ENCODE measurements at places on chromosomes 11 and 22.
A peak's percentile ranks its signal among the peaks of the same experiment; 100 is the strongest.

GRCh38 chr11:122751292-122752070, 86.8 kb upstream of the CRTAM start:
- peak; percentile 73 for DNase-seq

GRCh38 chr22:29726106-29726505, 6.3 kb downstream of the CABP7 start:
- DNase-seq, result no peak

DNA sequence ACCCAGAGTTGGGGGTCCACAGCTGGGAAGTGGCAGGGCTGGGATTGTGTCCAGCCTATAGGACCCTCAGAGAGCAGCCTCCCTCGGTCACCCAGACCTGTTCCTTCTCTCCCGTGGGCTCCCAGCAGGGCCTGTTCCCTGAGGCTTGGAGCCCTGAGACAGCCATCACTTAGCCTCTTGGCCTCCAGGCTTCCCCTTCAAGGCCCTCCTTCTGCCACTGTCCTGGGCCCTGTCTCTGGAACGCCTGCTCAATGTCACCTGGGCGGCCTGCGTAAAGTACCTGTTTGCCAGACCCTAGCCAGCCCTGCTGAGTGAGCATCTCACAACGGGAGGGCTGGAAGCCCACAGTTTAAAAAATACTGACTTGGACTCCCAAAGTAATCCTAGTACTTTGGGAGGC, 6.5 kb downstream of the MGAT3 start:
- no peak for DNase-seq

DNA sequence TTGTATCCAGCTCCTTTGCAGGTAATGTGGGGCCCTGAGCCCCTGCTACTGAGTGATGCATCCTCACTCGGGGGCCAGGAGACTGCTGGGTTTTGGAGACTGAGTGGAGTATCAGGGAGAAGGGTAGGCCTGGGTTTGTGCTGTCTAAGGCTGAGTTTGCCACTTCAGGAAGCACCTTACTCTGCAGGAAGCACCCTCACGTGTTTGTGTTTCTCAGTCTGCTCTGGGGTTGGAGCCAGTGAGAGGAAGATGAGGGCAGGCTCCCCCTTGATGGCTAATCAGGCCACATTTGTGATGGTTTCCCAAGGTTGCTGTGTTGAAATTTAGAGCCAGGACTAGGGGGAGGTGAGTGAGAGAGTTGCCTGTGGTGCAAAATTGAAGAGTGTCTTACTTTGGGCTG, 13.7 kb upstream of the THY1 start:
- no peak for DNase-seq

DNA sequence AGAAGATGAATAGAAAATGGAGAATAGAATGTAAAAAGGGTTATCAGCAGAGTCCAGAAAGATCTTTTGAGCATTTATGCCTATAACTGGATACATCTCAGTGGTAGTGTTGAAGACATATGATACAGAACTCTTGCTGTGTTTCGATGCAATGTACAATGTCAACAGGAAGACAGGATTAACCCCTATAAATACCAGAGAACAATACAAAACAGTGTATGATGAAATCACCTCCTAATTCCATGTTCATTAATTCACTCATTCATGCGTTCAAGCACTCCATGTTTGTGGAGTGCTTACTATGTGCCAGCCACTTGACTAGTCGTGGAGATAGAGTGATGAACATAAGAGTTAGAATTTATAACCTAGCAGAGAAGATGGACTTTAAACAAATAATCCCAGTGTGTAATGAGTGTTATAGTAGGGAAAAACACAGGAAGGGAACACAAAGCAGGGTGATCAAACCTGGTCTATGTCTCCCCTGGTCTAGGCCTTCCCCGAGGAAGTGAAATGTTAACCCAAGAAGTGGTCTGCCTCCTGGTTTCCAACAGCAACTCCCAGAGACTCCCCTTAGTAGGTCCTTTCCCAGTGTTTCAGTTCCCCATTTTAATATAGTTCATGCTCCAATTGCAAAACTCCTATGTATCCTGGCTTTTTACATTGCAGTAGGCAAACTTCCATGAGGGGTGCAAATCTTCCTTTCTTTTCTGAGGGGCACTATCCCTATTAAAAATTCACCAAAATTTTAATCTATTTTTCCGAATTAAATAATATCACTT, 9.1 kb upstream of the SESN3 start:
- DNase-seq, result no peak
